ENCODE measurements at places on chromosomes 7 and 10. TPM values are rescaled to one million over a fixed set of nuclear protein-coding genes. Genes with fewer than 3 reads are reported as not detected.

- no peaks in the 10 kb centered on the region for H3K36me3 ChIP-seq
- peak; percentile 15 for DNase-seq
- no peak overlapping the region for H3K27ac ChIP-seq
- no peak overlapping the region for H3K4me3 ChIP-seq
- H3K27me3 ChIP-seq, result no peaks in the 10 kb centered on the region
Observed at GRCh38 chr7:113799896-113800295, 118.9 kb downstream of the PPP1R3A start.

- H3K27ac ChIP-seq, result no peak overlapping the region
- DNase-seq, result no peak
- no peaks in the 10 kb centered on the region for H3K36me3 ChIP-seq
Observed at GRCh38 chr7:42624471-42624870, 287.4 kb downstream of the C7orf25 start.

DNA sequence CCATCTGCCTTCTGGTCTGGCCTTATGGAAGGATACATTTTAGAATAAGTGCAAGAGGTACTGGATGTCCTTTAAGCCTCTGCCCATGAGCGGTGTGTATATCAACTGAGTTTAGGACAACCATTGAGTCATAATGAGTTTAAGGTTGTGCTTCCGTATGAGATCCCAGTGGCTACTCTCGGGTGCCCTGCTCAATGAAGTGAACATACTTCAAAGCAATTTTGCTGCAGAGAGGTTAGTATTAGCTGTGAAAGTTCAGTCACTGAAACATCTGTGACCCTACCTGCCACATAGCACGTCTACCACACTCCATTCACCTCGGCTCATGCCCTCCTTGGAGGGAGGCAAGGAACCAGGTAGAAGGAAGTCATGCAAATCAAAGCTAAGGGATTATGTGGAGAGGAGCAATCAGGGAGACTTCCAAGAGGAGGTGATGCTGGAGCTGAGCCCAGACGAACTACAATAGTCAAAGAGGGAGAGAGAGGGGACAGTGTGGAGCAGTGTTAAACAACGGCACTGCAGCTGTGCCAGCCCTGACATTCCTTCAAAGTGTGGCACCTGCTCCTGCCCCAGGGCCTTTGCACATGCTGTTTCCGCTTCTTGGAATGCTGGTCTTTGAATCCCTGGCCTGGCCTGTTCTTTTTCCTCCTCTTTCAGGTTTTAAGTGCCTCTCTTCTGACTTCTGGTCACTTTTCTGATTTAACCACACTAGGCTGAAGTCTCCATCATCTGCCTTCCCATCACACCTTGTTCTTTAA, 25.4 kb downstream of the BTBD16 start:
- no peaks in the 10 kb centered on the region for H3K36me3 ChIP-seq
- H3K27me3 ChIP-seq, result no peaks in the 10 kb centered on the region
- no peak overlapping the region for H3K4me3 ChIP-seq
- no peak for DNase-seq

Gene SBDS
- total RNA-seq, result 37.9 TPM

Data from body of pancreas (tissue), 4 donors.